ENCODE measurements at places on chromosomes 7 and 10. TPM values are rescaled to one million over a fixed set of nuclear protein-coding genes. Genes with fewer than 3 reads are reported as not detected.
A peak's percentile ranks its signal among the peaks of the same experiment; 100 is the strongest.

Gene HK1
- total RNA-seq: 93.3 TPM

Gene CTAGE4
- total RNA-seq: not detected

Gene ALDH18A1
- total RNA-seq: 61.0 TPM

Gene MKI67
- total RNA-seq: 8.5 TPM

Gene MCM7
- 61.0 TPM for total RNA-seq

Gene FAM13C
- 1.1 TPM for total RNA-seq

DNA sequence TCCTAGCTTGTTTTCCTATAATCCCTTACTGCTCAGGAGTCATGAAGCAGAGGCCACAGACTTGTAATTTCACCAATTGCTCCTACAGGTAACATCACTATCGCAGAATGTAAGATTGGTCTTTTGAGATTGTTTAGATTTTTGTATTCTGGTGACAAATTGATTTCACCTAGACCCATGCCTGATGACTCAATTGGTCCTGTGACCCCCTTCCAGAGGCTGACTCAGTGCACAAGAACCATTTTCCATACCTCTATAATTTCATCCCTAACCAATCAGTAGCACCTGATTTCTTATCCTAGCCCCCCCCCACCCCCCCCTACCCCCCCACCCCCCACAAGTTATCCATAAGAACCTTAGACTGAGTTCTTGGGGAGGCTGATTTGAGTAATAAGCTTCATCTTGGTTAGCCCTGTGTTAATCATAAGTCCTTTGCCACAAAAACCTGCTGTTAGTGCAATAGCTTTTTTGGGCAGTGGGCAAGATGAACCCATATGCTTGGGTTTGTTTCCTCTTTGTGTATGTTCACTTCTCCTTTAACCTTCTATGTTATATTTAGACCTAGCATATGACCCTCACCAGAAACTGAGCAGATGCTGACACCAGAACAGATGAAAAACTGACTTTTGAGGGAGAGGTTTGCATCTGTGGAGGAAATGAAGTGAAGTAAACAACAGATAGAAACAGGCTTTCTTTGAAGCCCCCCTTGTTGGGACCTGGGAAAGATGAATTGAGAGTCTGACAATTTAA is 187.1 kb downstream of the KIF20B start:
- DNase-seq: no peak

GRCh38 chr10:78953113-78953798 is 115.5 kb upstream of the ZMIZ1 start:
- peak; percentile 61 for DNase-seq

GRCh38 chr10:36880898-36881297 is 244.5 kb upstream of the ANKRD30A start:
- DNase-seq: peak; percentile 59

- no peak for DNase-seq
These were observed 348.6 kb upstream of the COBL start for GRCh38 chr7:51665045-51665780.

DNA sequence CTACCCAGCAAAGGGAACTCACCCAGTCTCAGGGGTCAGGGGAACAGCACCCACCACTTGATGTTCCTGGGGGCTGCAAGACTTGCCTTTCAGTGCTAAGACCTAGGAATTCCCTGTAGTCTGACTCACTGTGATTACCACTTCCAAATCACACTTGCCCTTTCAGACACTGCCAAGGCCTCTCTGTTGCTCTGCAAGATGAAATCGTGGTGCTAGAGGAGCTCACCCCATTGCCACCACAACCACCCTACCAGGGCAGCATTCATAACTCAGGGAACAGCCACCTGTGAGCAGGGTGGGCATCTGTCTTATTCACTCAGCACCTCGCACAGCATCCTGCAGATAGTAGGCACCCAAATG is 36.5 kb downstream of the XPNPEP1 start:
- no peak for DNase-seq
